ENCODE measurements at places on chromosomes 3 and 15.

GRCh38 chr3:117059956-117060270, 350.3 kb downstream of the TUSC7 start:
- no peak overlapping the region for H3K27ac ChIP-seq
- no peak for DNase-seq
- H3K4me1 ChIP-seq = peaks cover 4% of the 10 kb centered on the region
- H3K36me3 ChIP-seq = no peaks in the 10 kb centered on the region

DNA sequence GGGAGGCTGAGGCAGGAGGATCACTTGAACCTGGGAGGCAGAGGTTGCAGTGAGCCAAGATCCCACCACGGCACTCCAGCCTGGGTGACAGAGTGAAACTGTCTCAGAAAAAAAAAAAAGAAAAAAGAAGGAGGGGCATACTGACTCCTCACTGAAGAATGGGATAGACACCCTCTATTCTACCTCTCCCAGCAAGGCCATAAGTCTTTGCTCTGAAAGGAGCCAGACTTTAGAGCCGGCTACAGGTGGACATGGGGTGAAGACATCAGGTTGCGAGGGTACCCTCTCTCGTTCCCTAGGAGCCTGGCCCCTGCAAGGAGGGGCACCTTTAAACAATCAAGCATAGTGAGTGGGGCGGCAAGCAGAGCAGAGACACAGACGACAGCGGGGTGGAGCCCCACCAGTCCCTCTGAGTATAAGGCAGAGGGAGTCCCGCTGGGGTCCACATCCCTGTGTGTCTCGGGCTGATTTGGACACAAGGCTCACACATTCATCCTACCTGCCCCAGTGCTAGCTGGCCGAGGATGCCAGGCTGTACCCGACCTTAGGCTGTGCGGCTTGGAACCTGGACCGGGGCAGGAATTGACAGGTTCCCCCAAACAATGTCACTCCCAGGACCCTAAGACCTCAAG, 1.1 kb downstream of the GRAMD2A start:
- H3K4me1 ChIP-seq = no peaks in the 10 kb centered on the region
- peaks cover 35% of the 10 kb centered on the region for H3K36me3 ChIP-seq
- no peak overlapping the region for H3K27ac ChIP-seq
- no peak overlapping the region for H3K4me3 ChIP-seq

DNA sequence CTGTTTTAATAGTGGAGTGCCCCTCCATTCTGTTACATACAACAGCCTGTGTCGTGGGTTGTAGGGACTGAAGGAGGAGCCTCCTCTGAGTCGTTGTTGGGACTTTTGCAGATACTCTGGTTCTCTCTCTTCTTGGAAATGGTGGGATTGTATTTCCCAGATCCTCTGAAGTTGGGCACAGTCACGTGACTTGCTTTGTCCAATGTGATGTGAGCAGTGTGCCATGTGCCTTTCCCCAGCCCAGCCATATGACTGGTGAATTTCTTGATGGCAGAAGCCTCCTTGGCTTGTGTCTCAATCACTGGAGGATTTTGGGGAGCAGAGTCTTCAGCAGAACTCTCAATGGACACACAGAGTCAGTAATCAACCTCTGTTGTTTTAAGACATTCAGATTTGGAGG, 36.2 kb downstream of the RASGRF1 start:
- no peak for DNase-seq
- H3K27ac ChIP-seq = no peak overlapping the region
- no peaks in the 10 kb centered on the region for H3K4me1 ChIP-seq
- peaks cover 12% of the 10 kb centered on the region for H3K27me3 ChIP-seq
- no peaks in the 10 kb centered on the region for H3K36me3 ChIP-seq
- H3K4me3 ChIP-seq = no peak overlapping the region

GRCh38 chr3:156711113-156711512, 36.7 kb downstream of the TIPARP start:
- H3K4me1 ChIP-seq = peaks cover under 1% of the 10 kb centered on the region
- no peak overlapping the region for H3K4me3 ChIP-seq
- no peaks in the 10 kb centered on the region for H3K27me3 ChIP-seq
- no peak for DNase-seq
- H3K36me3 ChIP-seq = peaks cover 16% of the 10 kb centered on the region

GRCh38 chr3:168096210-168096652, 507 bp upstream of the GOLIM4 start:
- H3K27ac ChIP-seq = peak overlapping the region; percentile 60
- H3K4me1 ChIP-seq = peaks cover 5% of the 10 kb centered on the region
- no peaks in the 10 kb centered on the region for H3K36me3 ChIP-seq
- H3K4me3 ChIP-seq = peak overlapping the region; percentile 74
- H3K27me3 ChIP-seq = no peaks in the 10 kb centered on the region
- DNase-seq = peak; percentile 93

GRCh38 chr15:52255008-52255407, 40.6 kb downstream of the MYO5C start:
- H3K36me3 ChIP-seq = no peaks in the 10 kb centered on the region
- H3K27me3 ChIP-seq = no peaks in the 10 kb centered on the region
- H3K27ac ChIP-seq = no peak overlapping the region
- no peak overlapping the region for H3K4me3 ChIP-seq
- H3K4me1 ChIP-seq = peaks cover 14% of the 10 kb centered on the region
- DNase-seq = peak; percentile 66

DNA sequence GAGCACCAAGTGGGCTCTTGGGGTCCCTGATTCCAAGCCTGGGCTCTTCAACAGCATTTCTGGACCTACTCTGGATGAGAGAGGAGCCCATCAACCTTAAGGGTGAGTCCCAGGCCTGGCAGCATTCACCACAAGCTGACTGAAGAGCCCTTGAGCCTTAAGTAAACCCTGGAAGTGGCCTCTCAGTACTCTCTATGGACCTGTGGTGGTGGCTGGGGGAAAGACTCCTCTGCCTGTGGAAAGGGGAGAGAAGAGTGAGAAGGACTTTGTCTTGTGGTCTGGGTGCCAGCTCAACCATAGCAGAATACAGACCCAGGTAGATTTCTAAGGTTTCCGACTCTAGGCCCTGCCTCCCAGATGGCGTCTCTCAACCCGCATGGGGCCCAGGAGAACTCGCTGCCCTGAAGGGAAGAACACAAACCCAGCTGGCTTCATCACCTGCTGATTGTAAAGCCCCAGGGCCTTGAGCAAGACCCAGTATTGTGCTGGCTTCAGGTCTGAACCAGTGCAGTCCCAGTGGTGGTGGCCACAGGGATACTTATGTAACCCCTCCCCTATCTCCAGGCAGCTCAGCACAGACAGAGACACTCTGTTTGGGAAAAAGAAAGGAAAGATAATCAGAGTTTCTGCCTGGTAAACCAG, 71.4 kb downstream of the TFDP2 start:
- H3K4me1 ChIP-seq = no peaks in the 10 kb centered on the region
- no peak overlapping the region for H3K27ac ChIP-seq
- no peaks in the 10 kb centered on the region for H3K27me3 ChIP-seq
- H3K4me3 ChIP-seq = no peak overlapping the region

- no peak overlapping the region for H3K27ac ChIP-seq
- no peaks in the 10 kb centered on the region for H3K36me3 ChIP-seq
- no peak for DNase-seq
- H3K27me3 ChIP-seq = no peaks in the 10 kb centered on the region
- H3K4me3 ChIP-seq = no peak overlapping the region
- H3K4me1 ChIP-seq = no peaks in the 10 kb centered on the region
Observed at GRCh38 chr3:111709645-111710044, 114.5 kb upstream of the ZBED2 start.

DNA sequence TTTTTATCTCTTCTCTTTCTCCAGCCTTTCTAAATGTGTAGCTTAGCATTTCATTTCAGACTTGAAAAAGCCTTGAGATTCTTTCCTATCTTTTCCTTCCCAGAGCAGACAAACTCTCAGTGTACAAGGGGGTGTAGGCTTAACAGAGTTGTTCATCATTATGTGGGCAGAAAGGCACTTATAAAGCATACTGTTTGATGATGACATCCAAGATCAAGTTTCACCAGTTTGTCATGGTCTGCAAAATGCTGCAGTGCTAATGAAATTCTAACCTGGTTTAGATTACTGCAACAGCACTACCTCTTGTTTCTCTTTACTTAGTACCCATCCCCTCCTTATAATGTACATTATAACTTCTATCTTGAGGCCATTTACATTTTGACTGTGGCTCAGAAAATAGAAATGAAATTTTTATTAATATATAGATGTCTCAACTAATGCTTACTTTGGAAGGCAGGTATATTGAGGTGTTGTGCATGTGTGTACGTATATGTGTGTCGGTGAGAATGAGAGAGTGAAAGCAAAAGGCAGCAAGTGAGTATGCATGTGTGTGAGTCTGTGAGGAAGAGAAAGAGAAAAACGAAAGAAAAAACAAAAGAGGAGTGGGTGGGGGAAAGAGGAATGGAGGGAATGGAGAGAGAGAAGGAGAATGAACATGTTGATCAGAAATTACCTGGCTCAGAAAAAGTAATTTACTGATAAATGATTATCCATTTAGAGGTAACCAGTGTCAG, 1043.6 kb downstream of the TUSC7 start:
- no peak overlapping the region for H3K27ac ChIP-seq
- H3K4me1 ChIP-seq = peaks cover 2% of the 10 kb centered on the region
- no peaks in the 10 kb centered on the region for H3K36me3 ChIP-seq
- H3K27me3 ChIP-seq = no peaks in the 10 kb centered on the region
- H3K4me3 ChIP-seq = no peak overlapping the region

DNA sequence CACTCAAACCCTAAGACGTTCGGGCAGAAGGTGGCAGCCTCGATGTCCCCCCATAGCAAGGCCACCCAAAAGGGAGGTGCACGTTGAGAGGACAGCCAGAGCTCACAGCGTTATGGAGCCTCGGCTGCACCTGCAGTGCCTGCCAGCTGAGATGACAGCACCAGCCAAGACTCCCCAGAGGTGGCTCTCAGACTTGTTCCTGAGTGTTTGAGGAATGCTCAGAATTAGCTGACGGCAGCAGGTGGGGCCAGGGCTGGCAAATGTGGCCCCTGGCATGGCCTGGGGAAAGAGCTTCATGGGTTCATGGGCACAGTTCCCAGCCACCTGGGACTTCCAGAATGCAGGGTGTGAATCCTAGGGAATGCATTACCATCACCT, 177.8 kb downstream of the KLF13 start:
- no peaks in the 10 kb centered on the region for H3K36me3 ChIP-seq
- H3K27ac ChIP-seq = no peak overlapping the region
- H3K4me1 ChIP-seq = no peaks in the 10 kb centered on the region
- peaks cover 19% of the 10 kb centered on the region for H3K27me3 ChIP-seq
- H3K4me3 ChIP-seq = no peak overlapping the region
- DNase-seq = no peak

DNA sequence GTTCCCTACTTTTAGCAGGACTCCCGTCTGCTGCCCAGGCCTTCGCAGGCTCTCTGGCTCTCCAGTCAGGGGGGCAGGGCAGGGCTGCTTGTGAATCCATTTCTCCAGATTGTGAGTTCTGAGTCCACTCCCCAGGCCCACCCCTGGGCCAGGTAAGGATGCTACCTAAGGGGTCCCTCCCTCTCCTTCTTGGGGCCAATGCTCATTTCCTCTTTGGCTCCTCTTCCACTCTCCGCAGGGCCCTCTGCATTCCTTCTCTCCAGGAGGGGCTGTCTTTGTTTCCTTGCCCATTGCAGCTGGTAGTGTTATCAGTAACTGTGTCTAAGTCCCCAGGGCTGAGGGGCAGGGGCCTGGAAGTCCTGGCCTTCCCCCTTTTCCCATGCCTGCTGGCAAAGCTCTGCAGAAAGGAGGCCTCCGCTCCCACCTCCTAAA, 13.0 kb upstream of the CACNA2D2 start:
- H3K36me3 ChIP-seq = no peaks in the 10 kb centered on the region
- no peak for DNase-seq
- no peak overlapping the region for H3K4me3 ChIP-seq
- no peak overlapping the region for H3K27ac ChIP-seq
- no peaks in the 10 kb centered on the region for H3K4me1 ChIP-seq
- H3K27me3 ChIP-seq = peaks cover 60% of the 10 kb centered on the region

DNA sequence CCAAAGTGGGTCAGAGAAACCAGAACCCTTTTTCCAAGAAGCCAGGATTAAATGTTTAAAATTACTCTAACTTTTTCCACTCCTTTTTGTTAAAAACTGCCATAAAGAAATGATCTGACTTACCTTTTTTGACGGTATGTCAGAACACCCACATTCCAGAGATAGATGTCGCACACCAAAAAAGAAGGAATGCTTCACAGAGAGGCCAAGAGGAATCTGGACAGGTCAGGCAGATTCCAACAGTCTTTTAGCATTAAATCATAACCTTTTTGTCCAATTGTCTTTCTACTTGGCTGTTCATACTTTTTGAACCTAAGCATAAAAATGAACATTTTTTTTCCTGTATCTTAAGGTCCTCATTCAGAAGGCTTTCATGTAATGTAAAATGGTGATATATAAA, 846.9 kb downstream of the NSUN3 start:
- no peak for DNase-seq
- H3K27ac ChIP-seq = no peak overlapping the region
- H3K27me3 ChIP-seq = no peaks in the 10 kb centered on the region
- no peaks in the 10 kb centered on the region for H3K36me3 ChIP-seq
- H3K4me3 ChIP-seq = no peak overlapping the region
- H3K4me1 ChIP-seq = no peaks in the 10 kb centered on the region

GRCh38 chr3:50137531-50137930, 17.6 kb upstream of the SEMA3F start:
- peaks cover 11% of the 10 kb centered on the region for H3K4me1 ChIP-seq
- no peak for DNase-seq
- H3K27me3 ChIP-seq = peaks cover 11% of the 10 kb centered on the region
- no peak overlapping the region for H3K27ac ChIP-seq
- no peak overlapping the region for H3K4me3 ChIP-seq

DNA sequence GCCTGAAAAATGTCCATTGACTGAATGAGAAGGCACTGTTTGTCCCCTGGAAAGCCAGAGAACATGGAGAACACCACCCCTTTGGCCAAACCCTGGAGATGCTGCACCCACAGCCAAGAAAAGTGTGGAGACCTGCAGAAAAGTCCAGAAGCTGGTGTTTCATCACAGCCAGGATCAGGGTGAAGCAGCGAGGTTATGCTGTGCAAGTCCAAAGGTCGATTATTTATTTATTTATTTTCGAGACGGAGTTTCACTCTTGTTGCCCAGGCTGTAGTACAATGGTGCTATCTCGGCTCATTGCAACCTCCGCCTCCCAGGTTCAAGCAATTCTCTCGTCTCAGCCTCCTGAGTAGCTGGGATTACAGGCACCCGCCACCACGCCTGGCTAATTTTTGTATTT, 5.5 kb upstream of the CTSH start:
- H3K4me3 ChIP-seq = no peak overlapping the region
- H3K27me3 ChIP-seq = peaks cover 19% of the 10 kb centered on the region
- no peak overlapping the region for H3K27ac ChIP-seq
- no peaks in the 10 kb centered on the region for H3K36me3 ChIP-seq
- no peak for DNase-seq

DNA sequence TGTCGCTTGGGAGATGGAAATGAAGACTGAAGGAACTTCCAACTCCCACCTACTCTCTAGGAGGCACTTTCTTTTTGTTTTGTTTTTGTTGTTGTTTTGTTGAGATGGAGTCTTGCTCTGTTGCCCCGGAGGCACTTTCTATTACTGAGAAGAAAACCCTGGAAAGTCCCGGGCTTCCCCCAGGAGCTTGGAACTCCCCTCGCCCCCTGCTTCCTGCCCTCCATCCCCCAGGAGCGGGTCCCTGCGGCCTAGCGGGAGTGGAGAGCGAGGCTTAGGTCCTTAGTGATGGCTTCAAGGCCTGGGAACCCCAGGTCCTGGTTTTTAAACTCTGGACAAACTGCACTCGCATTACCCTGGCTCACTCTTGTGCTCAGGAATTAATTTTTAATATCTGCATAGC, 195.7 kb downstream of the OCA2 start:
- no peak overlapping the region for H3K4me3 ChIP-seq
- no peaks in the 10 kb centered on the region for H3K27me3 ChIP-seq
- H3K27ac ChIP-seq = no peak overlapping the region
- DNase-seq = no peak
- no peaks in the 10 kb centered on the region for H3K36me3 ChIP-seq

All from IMR-90 (cell line).